AG10803 (cell line): ENCODE measurements at places on chromosomes 11 and 22.

- DNase-seq: no peak
Measured at GRCh38 chr11:58928691-58929090, 10.6 kb upstream of the GLYATL1 start.

DNA sequence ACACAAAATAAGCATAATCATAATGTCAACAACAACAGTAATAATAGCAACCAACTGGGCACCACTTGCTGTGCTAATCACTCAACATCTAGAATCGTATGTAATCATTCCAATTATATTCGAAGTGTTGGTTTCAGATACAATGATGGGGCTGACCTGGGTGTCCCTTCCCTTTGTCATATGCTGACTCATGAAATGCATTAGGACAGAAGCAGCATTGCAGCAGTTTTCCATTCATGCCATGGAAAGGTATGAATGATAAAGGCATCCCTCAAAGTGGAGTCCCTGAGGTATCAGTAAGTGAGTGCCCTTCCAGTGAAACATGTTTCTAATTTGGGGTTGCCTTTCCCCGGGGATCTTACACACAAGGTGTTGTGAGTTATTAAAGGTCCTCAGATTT is 46.3 kb upstream of the ANO3 start:
- no peak for DNase-seq

DNA sequence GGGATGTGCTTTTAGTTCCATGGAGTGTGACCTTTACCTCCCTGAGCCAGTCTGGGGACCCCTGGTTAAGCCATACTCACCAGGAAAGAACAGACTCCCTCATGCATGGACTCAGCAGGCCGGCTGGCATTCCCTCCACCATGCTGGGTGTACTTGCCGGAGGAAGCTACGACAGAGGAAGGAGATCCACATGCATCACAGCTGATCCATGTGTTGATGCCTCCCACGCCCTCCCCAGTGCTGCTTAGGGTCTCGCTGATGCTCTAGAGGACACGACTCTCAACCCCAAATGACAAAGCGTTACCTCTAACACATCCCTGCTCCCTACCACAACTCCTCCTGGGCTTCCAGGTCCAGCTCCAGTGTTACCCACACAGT is 39.8 kb downstream of the GAB4 start:
- DNase-seq: no peak

DNA sequence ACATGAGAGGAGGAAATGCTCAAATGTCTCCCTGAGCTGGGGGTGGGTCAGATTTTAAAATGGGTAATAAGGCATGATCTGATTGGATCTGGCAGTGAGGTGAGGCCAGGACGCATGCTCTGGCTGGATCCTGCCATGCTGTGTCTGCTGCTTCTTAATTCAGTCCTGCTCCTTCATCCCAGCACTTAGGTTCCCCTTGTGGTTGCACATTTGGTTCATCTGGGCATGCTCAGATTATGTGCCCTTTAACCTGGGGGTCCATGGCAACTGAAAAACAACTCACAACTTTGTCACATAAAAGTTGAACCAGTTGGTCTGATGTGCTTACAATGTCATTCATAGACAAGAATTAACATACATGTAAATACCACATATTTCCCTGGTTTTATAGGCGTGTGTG is 67.9 kb downstream of the PIWIL4 start:
- DNase-seq: no peak

DNA sequence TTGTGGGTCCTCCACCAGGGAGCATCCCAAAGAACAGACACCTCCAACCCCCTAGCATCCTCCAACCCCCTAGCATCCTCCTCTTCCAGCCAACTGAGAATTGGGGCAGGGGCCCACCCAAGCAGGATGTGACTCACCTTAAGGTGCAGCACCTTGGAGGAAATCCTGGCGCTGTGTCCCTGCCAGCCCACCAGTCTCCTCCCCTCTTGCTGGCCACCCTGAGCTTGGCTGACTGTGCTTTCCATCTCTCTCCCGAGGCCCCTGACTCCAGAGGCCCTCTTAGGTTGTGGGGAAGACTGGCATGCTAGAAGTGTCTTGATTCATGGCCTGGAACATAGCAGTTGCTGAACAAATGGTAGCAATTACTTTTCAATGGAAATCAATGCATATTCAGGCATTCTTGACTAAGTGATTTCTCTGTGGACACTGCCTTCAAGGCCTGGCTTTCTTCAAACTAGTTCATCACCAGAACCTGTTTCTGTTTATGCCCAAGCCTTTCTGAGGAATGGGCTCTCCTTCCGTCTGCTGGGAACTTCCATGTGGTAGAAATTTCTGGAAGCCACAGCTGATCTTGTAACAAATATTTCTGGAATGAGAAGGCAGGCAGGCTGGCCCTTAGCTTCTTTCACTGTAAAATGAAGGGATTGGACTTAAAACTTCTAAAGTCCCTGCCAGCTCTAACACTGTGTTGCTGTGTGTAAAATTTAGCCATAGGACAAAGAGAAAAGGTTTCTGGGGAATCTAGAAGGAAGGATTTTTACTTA is 60.5 kb downstream of the CEP164 start:
- peak; percentile 94 for DNase-seq

- peak; percentile 36 for DNase-seq
Measured at GRCh38 chr11:134124660-134125451, 56.0 kb downstream of the JAM3 start.

- no peak for DNase-seq
Measured at GRCh38 chr11:63761931-63762653, 6.5 kb downstream of the ZFTA start.

- DNase-seq: peak; percentile 67
Measured at GRCh38 chr11:120208777-120209176, 2.1 kb upstream of the OAF start.

- no peak for DNase-seq
Measured at GRCh38 chr11:9691865-9692264, 28.0 kb downstream of the SWAP70 start.

- DNase-seq: no peak
Measured at GRCh38 chr11:120184371-120184945, 26.4 kb upstream of the OAF start.

GRCh38 chr11:107014871-107015270 is 3.4 kb downstream of the GUCY1A2 start:
- no peak for DNase-seq

DNA sequence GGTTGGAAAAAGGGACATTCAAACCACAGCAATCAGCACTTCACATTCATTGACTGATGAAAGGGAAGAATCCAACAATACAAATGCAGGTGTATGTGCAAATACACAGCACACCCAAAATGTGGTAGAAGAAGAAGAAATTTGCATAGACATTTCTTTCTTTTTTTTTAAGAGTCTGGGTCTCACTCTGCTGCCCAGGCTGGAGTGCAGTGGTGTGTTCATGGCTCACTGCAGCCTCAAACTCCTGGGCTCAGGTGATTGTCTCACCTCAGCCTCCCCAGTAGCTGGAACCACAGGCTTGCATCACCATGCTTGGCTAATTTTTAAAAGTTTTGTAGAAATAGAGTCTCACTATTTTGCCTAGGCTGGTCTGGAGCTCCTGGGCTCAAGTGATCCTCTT is 21.9 kb downstream of the CARS1 start:
- DNase-seq: no peak

- peak; percentile 91 for DNase-seq
Measured at GRCh38 chr22:27134315-27134701, 476.9 kb downstream of the MIAT start.

DNA sequence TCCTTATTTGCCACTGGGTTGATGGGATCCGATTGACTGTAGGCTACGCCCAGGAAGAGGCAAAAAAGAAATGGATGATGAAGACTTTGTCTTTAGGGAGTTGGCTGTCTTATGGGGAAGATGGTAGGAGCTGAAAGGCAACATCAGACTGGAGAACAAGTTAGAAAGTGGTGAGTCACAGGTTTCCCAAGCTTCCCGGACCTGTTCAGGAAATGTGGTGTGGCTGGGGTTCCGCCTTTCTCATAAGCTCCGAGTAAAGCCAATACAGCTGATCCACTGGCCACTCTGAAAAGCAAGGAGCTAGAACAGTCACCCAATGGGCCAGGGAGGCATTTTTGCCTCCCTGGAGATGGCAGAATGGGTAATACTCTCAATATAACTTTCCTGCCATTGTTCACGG is 194.5 kb downstream of the SNX19 start:
- peak; percentile 41 for DNase-seq

GRCh38 chr11:116927163-116927974 is 89.9 kb upstream of the APOA1 start:
- no peak for DNase-seq

DNA sequence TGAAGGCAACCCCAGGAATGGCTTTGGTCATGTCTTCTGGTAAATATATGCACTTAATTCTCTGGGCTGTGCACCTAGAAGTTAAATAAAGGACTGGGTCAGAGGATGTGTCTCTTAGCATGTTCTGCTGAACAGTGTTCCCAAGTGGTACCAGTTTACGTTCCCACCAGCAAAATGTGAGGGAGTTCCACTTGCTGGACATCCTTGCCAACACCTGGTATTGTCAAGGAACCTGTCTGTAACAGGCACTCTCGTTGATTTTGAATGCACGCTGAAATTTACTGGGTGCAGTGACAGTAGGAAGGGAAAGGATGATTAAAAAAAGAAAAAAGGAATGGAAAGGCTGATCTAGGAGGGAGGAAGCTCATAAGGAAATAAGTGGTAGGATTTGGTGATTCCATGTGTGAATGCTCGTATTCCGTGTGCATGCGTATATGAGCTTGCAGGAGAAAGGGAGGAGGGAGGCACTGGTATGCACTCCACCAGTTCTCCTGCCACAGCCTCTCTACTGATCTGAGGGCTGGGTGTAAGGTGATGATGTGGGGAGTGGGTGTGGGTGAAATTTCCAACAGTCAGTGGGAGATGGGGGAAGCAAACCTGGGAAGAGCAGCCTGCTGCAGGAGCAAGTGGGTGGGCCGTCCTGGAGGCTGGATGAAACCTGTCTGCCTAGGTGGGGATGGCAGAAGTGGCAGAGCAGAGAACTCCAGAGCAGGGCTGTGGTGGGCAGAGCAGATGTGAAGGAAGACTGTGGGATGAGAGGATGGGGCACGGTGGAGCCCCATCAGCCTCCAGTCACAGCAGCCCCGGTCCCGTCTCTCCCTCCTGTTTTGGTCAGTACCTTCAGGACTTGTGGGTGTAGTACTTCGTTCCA is 15.0 kb downstream of the MED15 start:
- no peak for DNase-seq

GRCh38 chr22:21626735-21627469 is 2.9 kb downstream of the YDJC start:
- DNase-seq: no peak

GRCh38 chr11:105588001-105588400 is 21.9 kb upstream of the GRIA4 start:
- DNase-seq: peak; percentile 47

- peak; percentile 63 for DNase-seq
Measured at GRCh38 chr22:38753948-38754750, 1.6 kb downstream of the SUN2 start.

GRCh38 chr22:43734370-43735150 is 77.5 kb downstream of the EFCAB6 start:
- DNase-seq: no peak

DNA sequence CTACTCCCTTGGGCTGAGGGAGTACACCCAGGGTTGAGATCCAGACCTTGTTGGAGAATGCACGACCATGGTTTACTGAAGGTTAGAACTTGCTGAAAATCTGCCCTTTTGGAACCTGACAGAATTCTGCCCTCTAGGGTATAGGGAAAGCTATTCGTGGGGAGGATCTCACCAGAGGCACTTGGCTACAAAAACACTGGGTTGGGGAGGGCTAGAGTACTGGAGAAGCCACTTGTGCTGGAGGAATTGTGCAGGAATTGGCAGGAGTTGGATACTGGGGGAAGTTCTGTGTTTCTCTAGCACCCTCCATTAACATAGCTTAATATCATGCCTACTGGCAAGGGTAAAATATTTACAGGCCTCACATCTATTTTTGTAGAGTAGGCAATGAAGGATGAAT is 55.8 kb downstream of the PPME1 start:
- no peak for DNase-seq

- no peak for DNase-seq
Measured at GRCh38 chr22:20607157-20607907, 99.9 kb downstream of the MED15 start.

GRCh38 chr11:70900540-70900939 is 351.8 kb downstream of the SHANK2 start:
- no peak for DNase-seq

DNA sequence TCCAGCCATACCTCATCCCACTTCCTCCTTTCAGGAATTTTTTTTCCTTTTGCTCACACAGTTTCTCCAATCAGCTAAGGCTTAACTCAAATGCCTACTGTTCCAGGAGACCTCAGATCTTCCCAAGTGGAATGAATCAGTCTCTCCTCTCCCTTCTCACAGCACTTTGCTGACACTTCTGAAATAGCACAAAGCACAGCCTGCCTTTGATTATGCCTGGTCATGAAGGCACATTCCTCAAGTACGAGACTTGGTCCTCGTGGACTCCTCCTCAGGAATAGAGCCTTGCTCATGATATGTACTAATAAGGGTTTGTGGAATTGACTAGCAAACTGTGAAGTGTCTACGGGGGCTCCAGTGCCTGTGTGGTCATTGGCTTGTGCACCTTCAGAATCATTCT is 176.7 kb upstream of the TENM4 start:
- no peak for DNase-seq

GRCh38 chr22:29328566-29329500 is 13.3 kb upstream of the RASL10A start:
- DNase-seq: no peak

GRCh38 chr11:2413742-2414579 is 13.4 kb downstream of the TSSC4 start:
- no peak for DNase-seq

GRCh38 chr11:114081641-114082414 is 22.3 kb downstream of the ZBTB16 start:
- no peak for DNase-seq

GRCh38 chr11:108545909-108546501 is 47.6 kb downstream of the EXPH5 start:
- DNase-seq: no peak

DNA sequence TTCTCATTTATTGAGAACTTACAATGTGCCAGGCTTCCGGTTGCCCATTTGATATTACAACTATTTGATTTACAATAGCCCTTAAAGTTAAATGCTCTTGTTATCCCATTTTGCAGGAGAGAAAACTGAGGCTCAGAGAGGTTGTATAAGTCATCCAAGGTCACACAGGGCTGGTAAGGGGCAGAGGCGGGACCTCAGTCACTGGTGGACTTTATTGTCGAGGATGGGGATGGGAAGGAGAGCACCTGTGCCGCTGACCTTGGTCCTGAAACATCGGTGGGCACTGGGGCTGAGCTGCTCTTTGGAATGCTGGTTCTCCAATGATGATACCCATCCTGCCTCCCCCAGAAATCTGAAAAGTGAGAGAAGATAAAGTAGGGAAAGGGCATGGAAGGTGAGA is 265.4 kb downstream of the MIAT start:
- no peak for DNase-seq
